ENCODE measurements at places on chromosomes 1 and 21.

- no peak for DNase-seq
These were observed 144.5 kb upstream of the RUNX3 start for GRCh38 chr1:25074351-25075227.

DNA sequence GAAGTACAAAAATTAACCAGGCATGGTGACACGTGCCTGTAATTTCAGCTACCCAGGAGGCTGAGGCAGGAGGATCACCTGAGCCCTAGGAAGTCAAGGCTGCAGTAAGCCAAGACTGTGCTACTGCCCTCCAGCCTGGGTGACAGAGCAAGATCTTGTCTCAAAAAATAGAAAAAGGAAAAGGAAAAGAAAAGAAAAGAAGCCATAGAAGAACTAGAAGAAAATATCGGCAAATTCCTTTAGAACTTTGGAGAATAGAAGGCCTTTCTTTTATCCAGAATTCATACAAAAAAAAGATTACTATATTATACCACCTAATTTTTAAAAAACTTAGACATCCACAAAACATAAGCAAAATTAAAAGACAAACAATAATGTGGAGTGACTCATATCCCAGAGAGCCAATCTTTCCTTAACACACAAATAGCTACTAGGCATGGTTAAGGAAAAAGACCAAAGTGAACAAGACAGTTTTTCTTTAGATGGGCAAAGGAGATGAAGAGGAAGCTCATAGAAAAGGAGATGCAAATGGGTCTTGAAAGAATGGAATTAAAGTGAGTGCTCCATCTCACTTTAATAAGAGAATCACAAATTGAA, 251.1 kb upstream of the IRF2BP2 start:
- DNase-seq: no peak

DNA sequence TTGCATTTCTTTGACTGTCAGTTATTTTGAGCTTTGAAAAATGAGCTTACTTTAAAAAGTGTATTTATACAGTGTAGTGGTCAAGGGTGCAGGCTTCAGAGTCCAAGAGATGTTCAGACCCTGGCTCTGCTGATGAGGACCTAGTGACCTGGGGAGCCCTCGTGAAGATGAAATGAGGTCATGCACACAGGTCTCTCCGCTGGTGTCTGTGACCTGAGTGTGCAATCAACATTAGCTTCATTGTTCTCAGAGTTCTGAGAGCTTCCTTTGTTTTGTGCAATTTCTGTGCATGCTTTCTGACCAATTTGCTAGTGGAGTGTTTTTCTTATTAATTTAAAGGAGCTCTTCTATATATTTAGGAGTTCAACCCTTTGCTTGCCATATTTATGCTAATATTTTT, 71.3 kb downstream of the RIPK4 start:
- DNase-seq: no peak

DNA sequence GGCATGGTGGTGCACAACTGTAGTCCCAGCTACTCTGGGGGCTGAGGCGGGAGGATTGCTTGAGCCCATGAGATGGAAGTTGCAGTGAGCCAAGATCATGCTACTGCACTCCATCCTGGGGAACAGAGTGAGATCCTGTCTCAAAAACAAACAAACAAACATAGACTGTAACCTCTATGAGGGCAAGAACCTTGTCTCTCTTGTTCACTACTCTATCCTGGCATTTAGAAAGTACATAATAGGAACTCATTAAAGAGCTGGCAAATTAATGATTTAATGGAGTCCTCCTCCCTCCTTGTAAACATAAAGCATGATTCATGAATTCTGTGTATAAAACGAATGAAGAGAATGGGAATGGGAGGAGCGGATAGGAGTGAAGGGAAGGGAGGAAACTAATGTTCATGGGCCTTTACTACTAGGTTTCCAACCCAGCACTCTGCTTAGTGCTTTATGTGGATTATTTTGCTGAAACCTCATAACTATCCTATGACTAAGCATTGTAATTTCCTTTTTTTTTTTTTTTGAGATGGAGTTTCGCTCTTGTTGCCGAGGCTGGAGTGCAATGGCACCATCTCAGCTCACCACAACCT, 8.6 kb downstream of the LMOD1 start:
- DNase-seq: no peak

DNA sequence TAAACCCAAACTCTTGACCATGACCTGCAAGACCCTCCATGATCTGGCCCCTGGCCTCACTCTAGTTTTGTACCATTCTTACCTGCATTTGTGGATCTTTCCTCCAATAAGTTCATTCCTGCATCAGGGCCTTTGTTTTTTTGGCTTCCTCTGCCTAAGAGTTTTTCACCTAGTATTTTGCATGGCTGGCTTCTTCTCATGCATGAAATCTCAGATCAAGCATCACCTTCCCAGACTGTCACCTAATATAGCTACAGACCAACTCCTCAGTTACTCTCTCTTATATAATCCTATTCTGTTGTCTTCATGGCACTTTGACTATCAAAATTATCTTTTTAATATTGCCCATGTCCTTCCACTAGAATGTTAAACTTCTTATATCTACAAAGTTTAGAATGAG, 54.2 kb downstream of the BTBD8 start:
- no peak for DNase-seq

DNA sequence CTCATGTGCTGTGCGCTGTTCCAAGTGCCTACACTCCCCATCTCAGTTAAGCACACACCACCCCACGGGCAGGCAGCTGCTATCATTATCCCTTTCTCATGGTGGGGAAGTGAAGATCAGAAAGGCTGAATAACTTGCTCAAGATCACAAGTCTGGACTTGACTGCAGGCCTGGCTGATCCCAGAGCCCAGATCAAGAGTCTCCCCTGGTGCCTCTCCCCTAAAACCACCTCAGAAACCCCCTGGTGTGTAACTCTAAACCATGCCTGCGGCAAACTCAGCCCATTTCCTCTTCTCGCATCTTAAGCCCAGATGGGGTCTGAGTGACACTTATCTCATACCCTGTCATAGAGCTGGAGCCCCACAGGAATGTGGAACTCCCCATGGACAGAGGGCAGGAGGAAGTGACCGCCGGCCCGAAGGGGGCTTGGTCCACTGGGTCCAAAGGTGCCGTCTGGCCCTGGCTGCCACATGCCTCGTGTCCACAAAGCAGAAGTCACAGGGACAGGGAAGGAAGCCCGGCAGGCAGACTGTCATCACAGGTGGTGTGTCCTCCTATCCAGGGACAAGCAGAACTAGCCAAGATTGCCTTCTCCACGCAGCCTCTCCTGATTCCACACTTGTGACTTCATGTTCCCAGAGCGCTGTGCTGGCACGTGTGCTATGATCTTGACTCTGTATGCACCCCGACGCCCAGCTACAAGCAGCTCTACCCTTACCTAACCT, 92.1 kb downstream of the SYF2 start:
- no peak for DNase-seq

- no peak for DNase-seq
These were observed 51.0 kb downstream of the SCP2 start for GRCh38 chr1:52978045-52978444.

GRCh38 chr1:28281608-28282425, 22.5 kb downstream of the SESN2 start:
- DNase-seq: no peak

GRCh38 chr1:166185526-166185925, 18.7 kb upstream of the FAM78B start:
- DNase-seq: no peak

DNA sequence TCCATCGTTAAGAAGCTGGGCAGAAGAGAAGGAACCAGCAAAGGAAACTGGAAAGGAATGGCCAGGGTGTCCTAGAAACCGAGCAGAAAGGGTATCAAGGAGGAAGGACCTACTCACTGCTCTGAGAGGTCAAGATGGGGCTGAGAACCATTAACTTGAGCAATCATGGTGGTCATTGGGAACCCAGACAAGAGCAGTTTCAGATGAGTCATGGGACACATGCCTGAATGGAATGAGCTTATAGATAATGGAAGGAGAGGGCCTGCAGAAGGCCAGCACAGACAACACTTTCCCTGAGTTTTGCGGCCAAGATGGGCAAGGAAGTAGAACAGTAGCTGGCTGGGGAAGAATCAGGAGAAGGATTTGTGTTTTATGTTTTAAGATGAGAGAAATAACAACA, 383.2 kb downstream of the KIF26B start:
- DNase-seq: no peak

DNA sequence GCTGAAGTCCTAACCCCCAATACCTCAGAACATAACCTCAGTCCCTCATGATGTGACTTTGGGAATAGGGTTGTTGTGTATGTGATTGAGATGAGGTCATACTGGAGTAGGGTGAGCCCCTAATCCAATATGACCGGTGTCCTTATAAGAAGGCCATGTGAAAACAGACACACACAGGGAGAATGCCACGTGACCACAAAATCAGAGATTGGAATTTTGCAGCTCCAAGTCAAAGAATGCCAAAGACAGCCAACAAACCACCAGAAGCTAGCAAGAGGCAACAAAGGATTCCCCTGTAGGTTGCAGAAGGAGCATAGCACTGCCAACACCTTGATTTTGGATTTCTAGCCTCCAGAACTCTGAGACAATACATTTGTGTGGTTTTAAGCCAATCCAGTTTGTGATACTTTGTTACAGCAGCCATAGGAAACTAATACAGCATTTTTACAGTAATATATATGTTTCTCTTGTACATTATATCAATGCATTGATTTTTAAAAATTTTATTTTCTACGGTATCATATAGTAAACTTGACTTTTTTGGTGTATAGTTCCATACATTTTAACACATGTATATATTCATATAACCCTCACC, 5.4 kb downstream of the ZSWIM5 start:
- no peak for DNase-seq

GRCh38 chr1:12067900-12068821, 5.1 kb downstream of the TNFRSF8 start:
- no peak for DNase-seq

DNA sequence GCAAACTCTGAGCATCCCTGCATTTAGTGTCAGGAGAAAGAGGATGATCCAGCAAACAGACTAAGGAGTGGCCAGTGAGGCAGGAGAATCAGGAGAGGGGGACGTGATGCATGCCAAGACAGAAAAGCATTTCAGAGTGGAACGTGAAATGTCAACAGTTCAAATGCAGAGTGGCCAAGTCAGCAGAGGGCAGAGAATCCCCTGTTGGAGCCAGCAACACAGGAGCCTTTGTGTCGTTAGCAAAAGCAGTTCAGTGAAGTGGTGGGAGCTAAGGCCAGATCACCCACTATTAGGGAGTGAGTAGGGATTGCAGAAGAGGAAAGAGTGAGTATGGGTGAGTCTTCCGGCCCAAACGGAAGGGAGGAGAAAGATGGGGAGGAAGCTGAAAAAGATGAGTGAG, 6.6 kb upstream of the FCRL6 start:
- no peak for DNase-seq

GRCh38 chr1:39954870-39955546, at the start of gene MFSD2A:
Gene MFSD2A, plus strand, starts transcription at chr1:39955145. Its CDS starts 148 bp downstream, at chr1:39955293.
- peak; percentile 94 for DNase-seq

- DNase-seq: no peak
These were observed 46.2 kb upstream of the WASF2 start for GRCh38 chr1:27536010-27536757.

- DNase-seq: no peak
These were observed 2.3 kb downstream of the MYOG start for GRCh38 chr1:203083463-203083921.

GRCh38 chr1:214349781-214350180, 68.8 kb downstream of the SMYD2 start:
- DNase-seq: no peak

DNA sequence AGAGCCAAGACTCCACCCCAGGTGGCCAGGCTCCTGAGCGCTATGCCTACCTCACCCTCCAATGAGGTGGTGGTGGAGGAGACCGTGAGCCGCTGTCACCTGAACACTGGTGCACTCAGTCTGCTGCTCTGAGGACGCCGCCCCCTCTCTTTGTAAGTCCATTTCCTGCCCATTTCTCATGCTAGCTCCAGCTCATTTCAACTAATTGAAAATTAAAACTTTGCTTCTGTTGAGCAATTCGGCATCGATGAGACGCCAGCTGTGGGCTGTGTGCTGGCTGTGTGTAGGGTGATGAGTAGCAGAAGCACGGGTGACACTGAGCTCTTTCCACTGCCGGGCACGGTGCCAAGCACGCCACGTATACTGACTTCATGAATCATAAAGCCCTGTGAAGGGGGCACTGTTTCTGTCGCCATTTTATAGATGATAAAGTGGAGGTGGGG, 11.2 kb downstream of the TNFRSF1B start:
- DNase-seq: peak; percentile 42

DNA sequence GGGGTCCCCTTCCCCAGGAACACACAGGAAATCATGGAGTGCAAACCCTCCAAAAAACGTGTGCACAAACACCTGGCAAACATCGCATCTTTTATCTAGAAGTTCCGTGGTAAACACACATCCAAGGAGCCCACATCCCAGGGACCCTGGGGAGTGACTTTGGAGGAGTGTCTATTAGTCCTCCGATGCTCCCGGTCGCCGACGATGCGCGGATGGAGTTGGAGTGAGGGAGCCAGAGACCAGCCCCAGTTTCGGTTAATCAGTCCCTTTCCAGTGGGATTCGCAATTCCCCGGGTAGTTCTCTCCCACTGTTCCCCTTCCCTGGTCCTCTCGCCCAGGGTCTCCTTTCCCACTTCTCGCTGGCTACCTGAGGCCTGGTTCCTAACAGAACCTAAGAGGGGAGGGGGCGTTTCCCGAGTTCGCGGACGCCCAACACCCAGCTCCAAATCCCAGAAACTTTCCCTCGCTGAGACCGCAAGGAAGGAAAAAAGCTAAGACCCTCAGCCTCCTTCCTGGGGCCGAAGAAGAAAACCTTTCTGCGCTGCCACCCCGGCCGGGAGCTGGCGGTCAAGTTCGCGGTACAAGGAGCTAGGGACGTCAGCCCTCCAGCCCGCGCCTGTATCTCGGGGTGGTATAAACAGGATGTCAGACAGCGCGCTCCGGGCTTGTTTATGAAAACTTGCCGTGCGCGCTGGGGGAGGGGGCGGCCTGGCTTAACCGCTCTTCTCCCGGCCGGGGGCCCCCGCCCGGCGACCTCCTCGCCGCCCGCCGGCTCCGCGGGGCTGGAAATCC, 787 bp downstream of the JAK1 start:
- DNase-seq: peak; percentile 38

DNA sequence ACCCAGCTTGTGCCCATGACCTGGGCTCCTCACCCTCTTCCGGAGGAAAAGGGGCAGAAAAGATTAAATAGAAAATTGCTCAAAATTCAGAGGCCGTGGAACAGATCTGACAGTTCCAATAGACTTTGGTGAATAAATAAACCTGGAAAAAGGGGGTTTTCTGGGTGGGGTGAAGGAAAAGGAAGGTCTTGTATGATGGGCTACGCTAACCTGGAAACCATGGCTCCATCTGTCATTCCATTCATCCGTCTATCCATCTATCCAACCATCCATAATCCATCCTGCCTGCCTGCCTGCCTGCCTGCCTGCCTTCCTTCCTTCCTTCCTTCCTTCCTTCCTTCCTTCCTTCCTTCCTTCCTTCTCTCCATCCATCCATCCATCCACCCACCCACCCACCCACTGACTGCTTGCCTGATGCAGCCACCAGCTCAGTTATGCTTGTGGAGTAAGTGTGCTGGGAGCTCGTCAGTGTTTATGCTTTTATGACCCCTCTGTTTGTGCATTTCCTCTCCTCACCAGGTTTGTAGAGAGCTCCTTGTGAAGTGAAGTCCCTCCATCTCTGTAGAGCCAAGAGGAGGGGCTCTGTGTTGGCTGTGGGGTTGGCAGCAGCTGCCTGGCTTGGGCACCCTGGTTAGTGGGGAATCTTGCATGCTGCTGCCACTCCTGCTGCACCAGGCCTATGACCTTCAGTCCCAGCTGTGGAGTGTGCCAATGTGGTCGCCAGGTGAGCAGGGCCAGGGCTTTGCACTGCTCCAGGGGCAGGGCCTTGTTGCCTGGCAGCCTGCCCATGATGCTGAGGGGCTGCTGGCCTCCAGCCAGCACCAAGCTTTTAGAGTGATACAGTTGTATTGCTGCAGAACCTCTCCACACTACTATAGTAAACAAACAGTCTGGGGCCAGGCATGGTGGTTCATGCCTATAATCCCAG, 16.0 kb upstream of the POU3F1 start:
- DNase-seq: peak; percentile 81

Measured in NCI-H2081 (cell line).